Stimulated activated CD4-positive, alpha-beta T cell treated with anti-CD3 and anti-CD28 coated beads, Interleukin-1b, Interleukin-23, amount 100 ng/mL, for 48 hours (primary cell): ENCODE measurements at places on chromosomes 11 and 22.

DNA sequence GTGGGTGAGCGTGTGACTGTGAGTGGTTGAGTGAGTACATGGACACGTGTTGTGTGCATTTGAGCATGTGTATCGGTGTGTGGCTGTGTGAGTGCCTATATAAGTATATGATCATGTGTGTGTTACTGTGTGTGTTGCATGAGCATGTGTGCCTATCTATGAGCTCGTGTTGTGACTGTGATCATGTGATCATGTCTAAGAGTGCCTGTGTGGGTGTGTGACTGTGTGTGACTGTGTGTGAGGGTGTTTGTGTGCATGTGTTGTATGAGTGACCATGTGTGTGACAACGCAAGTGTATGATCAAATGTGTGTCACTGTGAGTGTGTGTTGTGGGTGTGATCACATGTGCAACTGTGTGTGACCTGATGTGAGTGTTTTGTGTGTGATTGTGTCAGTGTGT lies 88.8 kb downstream of the UBASH3B start:
- no peak for DNase-seq

DNA sequence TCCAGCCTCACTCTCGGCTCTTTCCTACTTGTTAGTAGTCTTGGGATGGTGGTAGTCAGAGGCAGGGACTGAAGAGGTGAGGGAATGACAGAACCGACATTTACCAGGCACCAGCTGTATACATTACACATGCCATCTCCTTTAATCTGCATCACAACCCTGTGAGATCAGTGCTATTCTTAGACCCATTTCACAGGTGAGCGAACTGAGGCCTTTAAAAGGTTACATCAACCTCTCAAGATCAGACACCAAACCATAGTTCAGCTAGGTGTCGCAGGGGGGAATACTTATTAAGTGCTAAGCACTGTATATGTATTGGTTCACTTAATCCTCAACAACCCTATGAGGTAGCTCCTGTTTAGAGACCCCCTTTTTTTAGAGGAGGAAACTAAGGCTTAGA lies 5.6 kb downstream of the PLA2G3 start:
- no peak for DNase-seq

GRCh38 chr22:37971475-37972434 lies 12.6 kb downstream of the SOX10 start:
- no peak for DNase-seq

DNA sequence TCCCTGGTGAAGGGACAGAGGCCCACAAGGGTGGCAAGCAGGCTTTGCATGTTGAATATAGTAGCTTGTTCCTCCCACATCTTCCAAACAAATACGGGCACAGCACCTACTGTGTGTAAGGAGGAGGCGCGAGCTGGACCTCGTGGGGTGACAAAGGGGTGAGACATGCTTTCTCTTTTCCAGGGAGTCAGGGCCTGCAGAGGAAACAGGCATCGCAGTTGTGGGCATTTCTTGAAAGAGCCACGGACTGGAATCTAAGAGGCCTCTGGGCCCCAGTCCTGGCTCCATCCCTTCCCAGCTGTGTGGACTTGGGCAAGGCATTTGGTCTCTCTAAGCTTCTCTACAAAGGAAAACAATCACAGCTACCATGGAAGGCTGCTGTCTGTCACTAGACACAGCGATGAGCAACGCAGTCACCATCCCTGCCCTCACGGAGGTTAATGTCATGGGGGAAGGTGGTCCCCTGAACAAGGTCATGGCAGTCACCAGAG lies 13.0 kb upstream of the CDC42EP1 start:
- no peak for DNase-seq

DNA sequence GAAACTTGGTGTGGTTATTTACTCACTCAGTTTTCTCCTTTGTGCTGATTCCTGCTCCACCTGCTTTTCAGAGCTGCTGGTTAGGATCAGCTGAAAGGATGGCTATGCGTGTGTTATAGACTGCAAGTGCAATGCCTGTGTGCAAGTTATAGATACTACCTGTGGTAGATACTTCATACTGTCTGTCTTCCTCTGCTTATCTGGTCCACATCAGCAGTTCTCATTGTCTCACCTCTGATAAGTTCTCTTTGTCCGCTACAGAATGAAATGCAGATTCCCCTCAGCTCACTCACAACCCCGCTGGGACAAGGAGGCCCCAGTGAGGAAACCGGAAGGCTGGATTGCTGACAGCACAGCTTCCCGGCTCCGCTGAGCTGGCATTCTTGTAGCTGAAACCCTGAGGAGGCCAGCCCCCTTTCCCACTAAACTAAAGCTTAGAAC lies 37.5 kb upstream of the LYVE1 start:
- DNase-seq: no peak

DNA sequence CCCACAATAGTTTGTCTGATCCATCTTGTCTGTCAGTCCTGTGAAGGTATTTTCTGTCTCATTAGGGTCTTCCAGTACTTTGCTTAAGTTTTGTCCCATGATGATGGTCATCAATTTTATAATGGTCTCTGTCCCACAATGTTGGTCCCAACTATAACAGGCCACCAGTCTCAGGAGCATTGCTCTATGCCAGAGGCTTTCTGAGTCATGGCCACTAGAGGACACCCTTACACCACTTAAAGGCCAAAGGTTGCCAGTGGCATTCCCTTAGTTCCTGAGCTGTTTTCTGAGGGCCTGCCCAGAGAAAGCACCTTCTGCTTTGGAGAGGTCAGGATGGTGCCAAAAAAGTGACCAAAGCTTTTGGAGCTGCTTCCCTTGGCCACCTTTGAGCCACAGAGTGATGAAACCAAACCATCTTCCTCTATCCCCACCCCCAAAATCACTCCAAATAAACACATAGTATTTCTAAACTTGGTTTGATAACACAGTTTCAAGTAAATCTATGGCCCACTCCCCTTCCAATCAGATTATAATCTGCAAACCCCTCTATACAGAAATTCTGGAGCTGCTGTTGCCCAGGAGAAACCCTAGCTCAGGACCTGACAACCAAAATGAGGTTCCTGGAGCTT lies 19.3 kb downstream of the EIF3F start:
- peak; percentile 34 for DNase-seq

DNA sequence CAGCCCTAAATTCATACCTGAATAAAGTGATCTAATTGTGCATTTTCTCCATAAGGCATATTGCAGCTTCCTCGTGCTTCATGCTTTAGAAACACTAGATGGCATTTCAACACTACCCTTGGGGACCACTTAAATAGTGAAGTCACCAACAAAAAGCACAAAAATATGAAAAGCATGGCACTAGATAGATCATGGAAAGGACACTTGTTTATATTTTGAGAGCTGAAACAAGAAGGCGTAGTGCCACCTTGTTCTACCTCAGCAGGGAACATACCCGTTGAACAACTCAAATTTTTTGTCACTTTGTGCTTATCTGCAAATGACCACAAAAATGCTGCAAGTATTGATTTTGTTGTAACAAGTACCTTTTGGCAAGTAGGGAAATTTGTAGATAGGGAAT lies 8.6 kb downstream of the TBCEL start:
- DNase-seq: no peak

GRCh38 chr11:117997823-117998579 lies 11.8 kb downstream of the IL10RA start:
- DNase-seq: peak; percentile 53
